Right atrium auricular region (tissue), 2 donors: ENCODE measurements at places on chromosomes 7 and 10. TPM values are rescaled to one million over a fixed set of nuclear protein-coding genes. Genes with fewer than 3 reads are reported as not detected.
A peak's percentile ranks its signal among the peaks of the same experiment; 100 is the strongest.

- no peak overlapping the region for H3K27ac ChIP-seq
- H3K4me1 ChIP-seq = no peaks in the 10 kb centered on the region
- DNase-seq = peak; percentile 61
- no peaks in the 10 kb centered on the region for H3K36me3 ChIP-seq
- H3K27me3 ChIP-seq = no peaks in the 10 kb centered on the region
- peak overlapping the region; percentile 100 for H3K4me3 ChIP-seq
Observed at GRCh38 chr10:7819121-7819460, 786 bp downstream of the TAF3 start.

GRCh38 chr10:71179382-71179781 is 33.0 kb upstream of the UNC5B start:
- H3K4me3 ChIP-seq = no peak overlapping the region
- H3K27ac ChIP-seq = no peak overlapping the region
- no peaks in the 10 kb centered on the region for H3K36me3 ChIP-seq
- DNase-seq = no peak
- H3K4me1 ChIP-seq = no peaks in the 10 kb centered on the region

GIMAP1 gene
- total RNA-seq = 8.0 TPM

VSIR gene
- 56.0 TPM for total RNA-seq

GRCh38 chr10:48651839-48652238 is 32.8 kb upstream of the WDFY4 start:
- no peak overlapping the region for H3K27ac ChIP-seq
- H3K4me3 ChIP-seq = no peak overlapping the region
- no peaks in the 10 kb centered on the region for H3K27me3 ChIP-seq
- H3K36me3 ChIP-seq = no peaks in the 10 kb centered on the region
- peak; percentile 50 for DNase-seq

DNA sequence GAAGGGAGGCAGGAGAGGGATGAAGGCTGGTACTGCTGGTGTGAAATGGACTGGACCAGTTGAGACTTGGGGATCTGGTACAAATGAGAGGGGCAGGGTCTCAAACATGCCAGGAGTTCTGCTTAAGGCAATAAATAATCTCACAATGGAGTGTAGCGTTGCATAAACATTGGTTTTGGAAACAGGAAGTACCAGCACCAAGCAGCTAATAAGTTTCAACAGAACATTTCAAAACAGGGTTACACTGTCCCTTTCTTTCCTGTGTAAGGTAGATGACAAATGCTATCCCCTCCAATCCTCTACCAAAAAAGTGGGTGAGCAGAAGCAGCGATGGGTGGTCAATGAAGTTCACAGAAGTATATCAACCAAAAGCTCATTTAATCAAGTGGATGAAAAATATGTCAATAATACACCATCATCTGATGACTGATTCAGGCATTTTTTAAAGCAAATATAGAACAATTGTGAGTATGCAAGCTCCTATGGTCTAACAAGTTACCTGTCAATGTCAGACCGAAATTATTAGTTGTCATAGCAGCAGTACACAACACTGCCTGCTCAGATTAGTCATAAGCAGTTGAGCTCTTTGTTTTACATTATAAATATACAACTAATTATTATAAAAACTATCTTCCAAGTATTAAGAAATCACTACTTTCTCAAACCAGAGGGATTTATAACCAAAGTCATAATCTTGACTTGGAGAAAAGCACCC is 220.0 kb downstream of the FAM107B start:
- H3K4me1 ChIP-seq = peaks cover 9% of the 10 kb centered on the region
- no peaks in the 10 kb centered on the region for H3K36me3 ChIP-seq
- H3K27ac ChIP-seq = no peak overlapping the region
- no peaks in the 10 kb centered on the region for H3K27me3 ChIP-seq
- no peak overlapping the region for H3K4me3 ChIP-seq
- no peak for DNase-seq

DNA sequence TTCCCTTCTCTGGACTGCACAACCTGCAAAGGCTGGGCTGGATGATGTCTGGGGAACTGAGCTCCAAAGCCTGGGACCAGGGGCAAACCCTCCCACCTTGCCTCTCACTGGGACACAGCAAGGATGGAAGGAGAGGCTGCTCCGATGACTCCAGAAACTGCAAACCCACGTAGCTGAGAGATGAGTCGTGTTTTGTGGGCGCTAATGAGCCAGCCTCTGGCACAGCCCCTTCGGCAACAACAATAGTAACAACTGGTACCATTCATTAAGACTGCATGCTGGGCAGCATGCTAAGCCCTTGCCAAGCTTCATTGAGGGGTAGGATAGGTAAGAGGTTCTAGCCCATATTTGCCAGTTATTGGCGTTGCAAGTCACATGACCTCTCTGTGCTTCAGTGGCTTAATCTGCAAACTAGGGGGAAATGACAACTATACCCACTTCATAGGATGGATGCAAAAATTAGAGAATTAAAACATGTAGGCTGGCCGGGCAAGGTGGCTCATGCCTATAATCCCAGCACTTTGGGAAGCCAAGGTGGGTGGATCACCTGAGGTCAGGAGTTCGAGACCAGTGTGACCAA is 145.9 kb downstream of the SH3PXD2A start:
- no peaks in the 10 kb centered on the region for H3K4me1 ChIP-seq
- H3K27me3 ChIP-seq = no peaks in the 10 kb centered on the region
- no peak for DNase-seq
- no peak overlapping the region for H3K27ac ChIP-seq
- H3K36me3 ChIP-seq = no peaks in the 10 kb centered on the region
- no peak overlapping the region for H3K4me3 ChIP-seq

DNA sequence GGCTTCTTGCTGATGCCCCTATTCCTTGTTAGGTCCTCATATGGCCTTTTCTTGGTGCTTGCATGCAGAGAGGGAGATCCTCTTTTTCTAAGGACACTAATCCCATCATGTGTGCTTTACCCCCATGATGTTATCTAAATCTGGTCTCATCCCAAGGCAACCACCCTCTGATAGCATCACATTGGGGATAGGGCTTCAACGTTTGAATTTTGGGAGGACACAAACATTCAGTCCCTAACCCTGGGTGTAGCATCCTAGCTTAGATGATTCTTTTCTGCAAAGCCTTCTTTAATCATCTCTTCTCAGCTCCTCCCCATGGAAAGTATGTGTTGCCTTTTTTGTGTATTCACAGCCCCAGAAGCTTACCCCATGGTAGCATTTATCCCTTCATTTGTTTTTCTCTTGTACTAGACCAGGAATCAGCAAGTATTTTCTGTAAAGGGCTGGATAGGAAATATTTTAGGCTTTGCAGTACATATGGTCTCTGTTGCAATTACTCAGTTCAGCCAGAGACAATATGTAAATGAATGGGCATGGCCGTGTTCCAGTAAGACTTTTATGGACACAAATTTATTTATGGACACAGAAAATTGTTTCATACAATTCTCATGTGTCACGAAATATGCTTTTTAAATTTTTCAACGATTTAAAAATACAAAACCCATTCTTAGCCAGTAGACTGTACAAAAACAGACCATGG is 101.5 kb upstream of the CSTF2T start:
- DNase-seq = no peak
- no peak overlapping the region for H3K4me3 ChIP-seq
- no peak overlapping the region for H3K27ac ChIP-seq
- no peaks in the 10 kb centered on the region for H3K36me3 ChIP-seq
- H3K4me1 ChIP-seq = no peaks in the 10 kb centered on the region
- H3K27me3 ChIP-seq = no peaks in the 10 kb centered on the region

DNA sequence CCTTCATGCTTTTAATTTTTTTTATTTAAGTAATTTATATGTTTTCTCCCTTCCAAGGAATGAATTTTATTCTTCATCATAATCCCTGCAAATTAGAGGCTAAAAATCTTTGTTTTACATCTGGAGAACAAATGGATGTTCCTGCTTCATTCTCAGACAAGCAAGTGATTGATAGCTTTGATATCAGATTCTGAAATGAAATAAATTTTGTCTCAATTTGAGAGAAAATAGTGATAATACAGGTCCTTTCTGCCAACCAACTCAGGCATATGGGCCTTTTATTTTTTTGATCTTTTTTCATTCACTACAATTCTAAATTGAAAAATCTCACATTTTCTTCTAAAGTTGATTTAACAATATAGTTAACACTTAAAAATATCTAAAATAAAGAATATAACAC is 427.1 kb downstream of the EXOC4 start:
- H3K4me3 ChIP-seq = no peak overlapping the region
- DNase-seq = no peak
- no peaks in the 10 kb centered on the region for H3K27me3 ChIP-seq
- H3K36me3 ChIP-seq = no peaks in the 10 kb centered on the region
- H3K4me1 ChIP-seq = no peaks in the 10 kb centered on the region
- no peak overlapping the region for H3K27ac ChIP-seq

DNA sequence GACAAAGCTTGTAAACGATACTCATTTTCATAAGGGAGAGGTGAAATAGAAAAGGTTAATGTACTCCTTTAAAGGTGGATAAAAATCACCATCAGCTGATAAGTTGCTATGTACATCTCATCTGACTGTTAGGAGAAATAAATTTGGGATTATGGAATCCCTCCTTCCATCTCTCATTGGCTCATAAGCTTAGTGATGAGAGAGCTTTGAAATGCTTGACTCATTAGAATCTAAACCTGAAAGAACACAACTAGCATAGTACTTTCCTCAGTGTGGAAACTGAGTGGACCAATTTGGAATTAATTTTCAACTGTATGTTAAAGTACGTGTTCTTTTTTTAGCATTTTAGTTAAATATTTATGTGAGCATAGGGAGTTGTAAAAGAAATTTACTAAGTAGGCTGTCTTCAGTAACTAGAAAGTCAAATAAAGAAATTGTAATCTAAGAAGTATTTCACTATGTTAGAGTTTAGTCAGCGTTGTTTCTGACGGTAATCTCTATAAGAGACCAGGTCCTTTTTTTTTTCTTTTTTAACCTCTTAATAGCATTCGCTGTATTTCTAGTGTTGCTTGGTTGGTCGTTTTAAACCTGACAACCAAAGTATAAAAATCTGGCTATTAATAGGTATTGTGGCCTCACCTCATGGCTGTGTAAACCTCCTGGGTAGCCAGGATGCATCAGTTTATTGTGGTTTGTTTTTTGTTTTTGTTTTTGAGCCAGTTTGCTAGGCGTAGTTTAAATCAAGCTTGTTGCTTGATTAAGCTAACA is 34.4 kb downstream of the FHIP2A start:
- H3K4me1 ChIP-seq = no peaks in the 10 kb centered on the region
- peaks cover 46% of the 10 kb centered on the region for H3K36me3 ChIP-seq
- no peaks in the 10 kb centered on the region for H3K27me3 ChIP-seq

- no peak for DNase-seq
- no peaks in the 10 kb centered on the region for H3K36me3 ChIP-seq
- H3K4me1 ChIP-seq = no peaks in the 10 kb centered on the region
Observed at GRCh38 chr7:135843214-135843613, 94.6 kb upstream of the FAM180A start.

GRCh38 chr10:82618007-82618406 is 743.0 kb downstream of the NRG3 start:
- no peak for DNase-seq
- H3K27ac ChIP-seq = no peak overlapping the region
- no peaks in the 10 kb centered on the region for H3K4me1 ChIP-seq
- H3K27me3 ChIP-seq = no peaks in the 10 kb centered on the region

- H3K4me3 ChIP-seq = no peak overlapping the region
- no peak overlapping the region for H3K27ac ChIP-seq
- no peaks in the 10 kb centered on the region for H3K4me1 ChIP-seq
- DNase-seq = no peak
Observed at GRCh38 chr7:6121141-6121540, 90.0 kb downstream of the ANKRD61 start.

DNA sequence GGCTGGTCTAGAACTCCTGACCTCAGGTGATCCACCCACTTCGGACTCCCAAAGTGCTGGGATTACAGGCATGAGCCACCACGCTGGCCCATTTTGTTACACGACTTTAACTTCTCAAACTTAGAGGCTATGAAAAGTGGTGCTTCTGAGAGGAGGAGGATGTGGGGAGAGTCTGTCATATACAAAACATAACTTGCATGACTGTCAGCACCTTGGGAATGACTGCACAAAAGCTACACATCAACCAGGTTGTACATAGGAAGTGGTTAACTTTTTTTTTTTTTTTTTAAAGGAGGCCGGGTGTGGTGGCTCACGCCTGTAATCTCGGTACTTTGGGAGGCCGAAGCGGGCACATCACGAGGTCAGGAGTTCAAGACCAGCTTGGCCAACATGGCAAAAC is 43.4 kb upstream of the GSDME start:
- H3K27me3 ChIP-seq = no peaks in the 10 kb centered on the region
- H3K4me1 ChIP-seq = no peaks in the 10 kb centered on the region
- no peak for DNase-seq
- H3K27ac ChIP-seq = no peak overlapping the region
- no peak overlapping the region for H3K4me3 ChIP-seq

DNA sequence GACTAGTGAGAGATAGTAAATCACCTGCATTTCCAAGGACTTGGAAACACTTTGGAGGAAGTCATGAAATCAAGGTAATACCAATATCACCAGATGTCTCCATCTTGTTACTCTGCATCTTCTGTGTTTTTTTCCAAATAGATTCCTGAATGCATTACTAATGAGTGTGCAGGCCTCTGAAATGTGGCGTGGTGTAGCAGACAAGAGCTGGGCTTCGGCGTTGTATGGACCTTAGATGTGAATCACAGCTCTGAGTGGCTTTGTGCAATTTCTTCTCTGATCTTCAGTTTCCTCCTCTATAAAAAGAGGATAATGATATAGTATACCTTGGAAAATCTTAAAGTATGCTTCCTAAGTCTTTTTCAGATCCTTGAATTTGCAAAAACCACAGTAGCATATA is 9.6 kb upstream of the MYPN start:
- no peak overlapping the region for H3K27ac ChIP-seq
- H3K27me3 ChIP-seq = no peaks in the 10 kb centered on the region
- H3K4me1 ChIP-seq = no peaks in the 10 kb centered on the region

DNA sequence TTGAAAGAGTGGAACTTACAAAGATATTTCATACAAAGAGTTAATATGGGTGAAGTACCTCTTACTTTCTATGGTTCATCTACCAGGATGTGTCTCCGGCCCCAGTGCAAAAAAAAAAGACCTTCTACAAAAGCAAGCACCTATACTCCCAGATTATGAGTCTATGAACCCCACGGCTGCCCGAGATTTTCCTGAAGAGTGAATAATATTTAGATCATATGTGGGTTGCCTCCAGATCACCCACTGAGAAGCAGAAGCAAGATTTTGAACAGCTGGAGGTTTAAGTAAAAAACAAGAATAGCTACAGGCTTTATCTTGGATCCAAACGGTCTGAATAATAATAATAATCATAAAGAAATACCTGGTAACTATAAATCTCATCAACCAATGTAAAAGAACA is 207.7 kb downstream of the SKAP2 start:
- no peaks in the 10 kb centered on the region for H3K36me3 ChIP-seq
- H3K27ac ChIP-seq = no peak overlapping the region
- H3K27me3 ChIP-seq = no peaks in the 10 kb centered on the region
- no peak overlapping the region for H3K4me3 ChIP-seq
- H3K4me1 ChIP-seq = no peaks in the 10 kb centered on the region

GRCh38 chr10:20944789-20945502 is 47.8 kb upstream of the NEBL start:
- DNase-seq = no peak
- no peaks in the 10 kb centered on the region for H3K4me1 ChIP-seq
- no peak overlapping the region for H3K27ac ChIP-seq
- no peak overlapping the region for H3K4me3 ChIP-seq
- no peaks in the 10 kb centered on the region for H3K27me3 ChIP-seq

- H3K27ac ChIP-seq = no peak overlapping the region
- no peak overlapping the region for H3K4me3 ChIP-seq
- no peaks in the 10 kb centered on the region for H3K36me3 ChIP-seq
- DNase-seq = no peak
Observed at GRCh38 chr10:72918352-72918751, 24.8 kb downstream of the OIT3 start.
